ENCODE measurements at places on chromosomes 1 and 21.

DNA sequence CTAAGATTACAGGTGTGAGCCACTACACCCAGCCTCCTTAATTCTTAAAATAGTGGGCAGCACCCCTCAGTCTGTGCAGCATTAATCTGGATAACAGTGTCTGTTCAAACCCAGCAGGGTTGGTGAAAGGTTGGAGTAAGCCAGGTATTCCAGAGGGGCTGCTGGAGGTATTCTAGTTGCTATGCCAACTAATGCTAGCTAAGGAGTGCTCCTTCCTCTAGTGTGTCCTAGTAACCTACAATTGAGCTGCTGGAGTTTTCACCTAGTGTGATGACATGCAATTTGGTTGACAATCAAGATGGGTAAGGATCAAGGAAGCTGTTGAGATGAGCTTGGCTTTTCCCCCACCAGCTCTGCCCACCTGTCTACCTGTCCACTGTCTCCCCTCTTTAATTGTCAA, 100.2 kb upstream of the IPO9 start:
- no peak for DNase-seq

DNA sequence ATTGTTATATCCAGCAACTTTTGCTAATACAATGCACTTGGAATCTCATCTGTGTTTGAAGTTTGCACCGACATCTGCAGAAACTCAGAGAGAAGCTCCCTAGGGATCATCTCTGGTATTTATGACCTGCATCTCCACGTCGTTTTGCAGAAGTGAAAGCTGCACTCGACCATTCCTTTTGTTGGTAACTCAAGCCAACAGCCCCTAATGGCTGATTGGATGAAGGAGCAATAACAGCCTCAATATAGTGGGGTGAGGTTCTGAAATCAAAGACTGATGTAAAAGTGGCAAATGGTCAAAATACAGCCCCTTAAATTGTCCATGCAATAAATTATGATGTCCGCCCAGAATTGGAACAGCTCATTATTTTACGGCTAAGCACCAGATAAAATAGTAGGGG, 344.2 kb upstream of the KAZN start:
- no peak for DNase-seq

GRCh38 chr1:91605566-91605965, 104.9 kb downstream of the CDC7 start:
- DNase-seq: no peak

DNA sequence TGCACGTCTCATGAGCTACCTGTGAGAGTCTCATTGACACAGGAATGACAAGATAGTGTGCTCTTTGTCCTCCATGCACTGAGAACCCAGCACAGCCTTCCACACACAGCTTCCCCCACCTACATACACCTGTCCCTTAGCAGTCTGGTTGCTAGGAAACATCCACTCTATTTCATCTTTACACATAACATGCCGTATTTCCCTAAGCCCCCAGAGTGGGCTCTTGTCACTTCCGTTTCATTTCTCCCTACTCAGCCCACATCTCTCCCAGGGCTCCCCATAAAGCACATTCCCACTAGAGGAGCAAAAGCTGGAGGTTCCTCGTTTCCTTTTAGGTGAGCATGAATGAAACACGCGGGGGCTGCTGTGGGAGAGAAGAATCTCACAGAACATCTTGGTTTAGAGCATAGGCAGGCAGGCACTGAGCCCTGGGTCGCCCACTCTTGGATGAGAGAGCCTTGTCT, 137.1 kb downstream of the ETS2 start:
- no peak for DNase-seq

GRCh38 chr1:215377746-215378145, 189.4 kb upstream of the KCTD3 start:
- DNase-seq: no peak

DNA sequence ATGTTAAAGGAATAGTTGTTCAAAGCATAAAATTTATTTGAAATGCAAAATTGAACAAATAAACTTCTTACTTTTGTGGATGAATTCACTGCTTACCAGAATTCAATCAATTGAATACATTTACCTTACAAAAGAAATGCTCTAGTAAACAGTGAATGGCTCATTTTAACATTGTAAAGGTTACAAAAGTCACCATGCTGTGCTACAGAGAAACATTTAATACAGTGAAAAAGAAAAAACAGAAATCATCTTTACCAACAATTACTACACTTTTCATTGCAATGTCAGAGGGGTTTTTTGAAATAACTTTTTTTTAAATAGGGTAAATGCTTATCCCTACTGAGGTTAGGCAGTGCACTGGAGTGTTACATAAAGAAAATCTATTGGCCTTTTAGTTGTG, 853.0 kb downstream of the NCAM2 start:
- no peak for DNase-seq

GRCh38 chr1:193115629-193116227, 6.1 kb upstream of the CDC73 start:
- DNase-seq: no peak
